SIG-M5 (cell line): ENCODE measurements at places on chromosomes 3 and 15.

GRCh38 chr3:8557298-8557697 is 55.7 kb downstream of the LMCD1 start:
- DNase-seq: no peak

- DNase-seq: no peak
Observed at GRCh38 chr3:190224863-190225692, 97.2 kb downstream of the CLDN1 start.

DNA sequence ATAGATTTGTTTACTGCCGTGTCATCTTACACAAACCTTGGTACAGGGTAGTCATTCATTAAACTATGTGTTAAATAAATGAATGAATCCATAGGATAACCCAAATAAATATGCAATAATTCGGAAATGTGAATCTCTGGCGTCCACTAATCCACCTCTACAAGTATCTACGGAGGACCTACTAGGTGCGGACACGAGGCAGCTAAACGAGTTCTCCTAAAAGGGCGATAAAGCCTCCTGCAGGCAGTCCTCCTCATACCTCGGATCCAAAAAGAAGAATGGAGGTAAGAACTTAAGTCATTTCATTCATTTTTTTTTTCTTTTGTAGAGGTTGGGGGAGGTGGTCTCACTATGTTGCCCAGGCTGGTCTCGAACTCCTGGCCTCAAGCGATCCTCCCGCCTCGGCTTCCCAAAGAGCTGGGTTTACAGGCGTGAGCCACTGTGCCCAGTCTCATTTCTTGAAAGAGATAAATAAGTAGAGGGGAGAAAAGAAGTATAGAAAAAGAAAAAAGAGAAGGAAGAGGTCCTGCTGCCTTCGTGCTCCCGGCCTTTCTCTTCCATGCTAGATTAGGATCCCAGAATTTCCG is 706 bp upstream of the RPL35A start:
- DNase-seq: no peak

- no peak for DNase-seq
Observed at GRCh38 chr3:144593881-144594280, 622.3 kb downstream of the DIPK2A start.

GRCh38 chr15:94691169-94691568 is 459.8 kb downstream of the MCTP2 start:
- no peak for DNase-seq

DNA sequence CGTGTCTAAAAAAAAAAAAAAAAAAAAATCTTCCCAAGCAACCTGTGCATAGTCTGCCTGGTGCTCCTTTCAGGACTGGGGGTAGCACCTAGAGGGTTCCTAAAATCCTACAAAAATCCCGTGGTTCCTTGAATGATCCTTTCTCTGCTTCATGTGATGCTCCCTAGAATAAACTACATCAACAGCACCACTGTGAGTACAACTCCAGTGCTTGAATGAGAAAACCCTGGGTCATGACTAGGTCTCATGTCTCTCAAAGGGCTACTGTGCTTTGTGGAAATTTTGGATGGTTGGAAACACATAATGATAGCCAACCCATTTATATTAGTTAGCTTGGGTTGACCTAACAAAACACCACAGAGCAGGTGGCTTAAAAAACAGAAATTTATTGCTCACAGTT is 243.5 kb downstream of the OPA1 start:
- no peak for DNase-seq

GRCh38 chr15:52440414-52440813 is 88.3 kb downstream of the MYO5A start:
- no peak for DNase-seq

DNA sequence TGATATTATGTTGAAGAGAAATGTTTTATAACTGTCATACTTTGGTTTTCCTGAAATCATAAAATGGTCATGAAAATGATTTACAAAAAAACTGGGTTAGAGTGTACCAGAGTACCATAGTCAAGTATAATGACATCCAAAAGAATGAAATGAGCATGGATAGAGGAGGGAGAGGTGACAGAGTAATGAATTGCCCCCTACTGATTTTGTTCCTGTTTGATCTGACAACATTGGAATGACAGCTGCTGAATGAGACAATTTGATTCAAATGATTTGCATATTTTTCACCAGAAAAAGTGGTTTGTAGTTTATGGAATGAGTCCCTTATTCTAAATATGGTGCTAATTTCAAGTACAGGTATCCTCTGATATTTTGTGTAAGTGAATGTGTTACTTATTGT is 271.7 kb downstream of the CNTN4 start:
- no peak for DNase-seq
